ENCODE measurements at places on chromosomes 3 and 15.

- no peaks in the 10 kb centered on the region for H3K36me3 ChIP-seq
- no peak overlapping the region for H3K27ac ChIP-seq
- no peaks in the 10 kb centered on the region for H3K27me3 ChIP-seq
Measured at GRCh38 chr3:143658861-143659260, 189.4 kb downstream of the SLC9A9 start.

- DNase-seq = no peak
- H3K36me3 ChIP-seq = no peaks in the 10 kb centered on the region
- H3K4me1 ChIP-seq = peaks cover 9% of the 10 kb centered on the region
- no peak overlapping the region for H3K27ac ChIP-seq
- no peak overlapping the region for H3K4me3 ChIP-seq
- no peaks in the 10 kb centered on the region for H3K27me3 ChIP-seq
Measured at GRCh38 chr3:59938828-59939227, 889.0 kb upstream of the CFAP20DC start.

- peaks cover 34% of the 10 kb centered on the region for H3K4me1 ChIP-seq
- no peak overlapping the region for H3K4me3 ChIP-seq
- no peak for DNase-seq
Measured at GRCh38 chr15:44641651-44642050, 21.8 kb downstream of the SPG11 start.

DNA sequence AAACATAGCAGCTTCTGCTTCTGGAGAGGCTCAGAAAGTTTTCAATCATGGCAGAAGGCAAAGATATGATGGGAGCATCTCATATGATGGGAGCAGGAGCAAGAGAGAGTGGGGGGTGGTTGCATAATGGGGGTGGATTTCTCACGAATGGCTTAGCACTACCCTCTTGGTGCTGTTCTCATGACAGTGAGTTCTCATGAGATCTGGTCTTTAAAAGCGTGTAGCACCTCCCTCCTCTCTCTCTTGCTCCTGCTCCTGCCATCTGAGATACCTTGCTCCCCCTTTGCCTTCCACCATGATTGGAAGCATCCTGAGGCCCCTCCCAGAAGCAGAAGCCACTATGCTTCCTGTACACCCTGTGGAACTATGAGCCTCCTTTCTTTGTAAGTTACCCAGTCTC is 22.2 kb downstream of the HGD start:
- peaks cover 20% of the 10 kb centered on the region for H3K27me3 ChIP-seq
- H3K27ac ChIP-seq = no peak overlapping the region
- H3K36me3 ChIP-seq = no peaks in the 10 kb centered on the region
- no peak overlapping the region for H3K4me3 ChIP-seq
- H3K4me1 ChIP-seq = no peaks in the 10 kb centered on the region

GRCh38 chr15:47890397-47891150 is 173.3 kb downstream of the SEMA6D start:
- no peaks in the 10 kb centered on the region for H3K27me3 ChIP-seq
- no peaks in the 10 kb centered on the region for H3K36me3 ChIP-seq
- H3K4me3 ChIP-seq = no peak overlapping the region
- no peak for DNase-seq
- H3K4me1 ChIP-seq = no peaks in the 10 kb centered on the region
- H3K27ac ChIP-seq = no peak overlapping the region

DNA sequence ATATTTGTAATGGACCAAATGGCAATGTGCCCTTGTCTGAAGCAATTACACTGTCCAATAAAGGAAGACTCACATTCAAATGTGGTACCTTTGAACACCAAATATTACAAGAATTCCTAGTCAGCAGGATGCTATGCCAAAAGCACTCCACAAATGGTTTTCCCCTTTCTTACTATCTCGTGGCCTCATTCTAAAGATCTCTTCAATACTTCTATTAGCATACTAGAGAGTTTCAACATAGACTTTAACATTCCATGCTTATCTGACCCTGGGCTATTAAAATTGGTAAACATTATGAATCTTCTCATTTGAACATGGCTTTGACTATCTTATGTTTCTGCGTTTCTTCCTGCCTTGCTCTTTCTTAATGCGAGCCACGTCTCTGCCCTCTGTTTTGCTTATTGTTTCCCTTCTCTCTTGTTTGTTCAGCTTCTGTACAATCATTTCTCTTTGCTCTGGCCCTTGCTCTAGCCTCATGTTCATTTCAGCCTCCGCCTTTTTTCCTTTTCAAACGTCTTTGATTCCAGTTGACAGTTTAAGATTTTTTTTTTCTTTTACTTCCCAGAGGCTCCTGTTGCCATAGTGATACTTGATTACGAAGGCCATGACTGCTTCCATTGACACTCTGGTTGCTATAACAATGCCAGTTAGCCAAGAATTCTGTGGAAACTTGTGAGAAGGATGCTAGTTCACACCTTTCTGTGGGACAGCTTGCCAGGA is 49.5 kb upstream of the SLC9A9 start:
- no peak overlapping the region for H3K4me3 ChIP-seq
- H3K27ac ChIP-seq = no peak overlapping the region
- no peak for DNase-seq
- H3K27me3 ChIP-seq = peaks cover 26% of the 10 kb centered on the region

- H3K4me3 ChIP-seq = no peak overlapping the region
- no peaks in the 10 kb centered on the region for H3K36me3 ChIP-seq
- H3K27ac ChIP-seq = no peak overlapping the region
- peaks cover 13% of the 10 kb centered on the region for H3K27me3 ChIP-seq
Measured at GRCh38 chr3:9534429-9534828, 19.2 kb downstream of the LHFPL4 start.

DNA sequence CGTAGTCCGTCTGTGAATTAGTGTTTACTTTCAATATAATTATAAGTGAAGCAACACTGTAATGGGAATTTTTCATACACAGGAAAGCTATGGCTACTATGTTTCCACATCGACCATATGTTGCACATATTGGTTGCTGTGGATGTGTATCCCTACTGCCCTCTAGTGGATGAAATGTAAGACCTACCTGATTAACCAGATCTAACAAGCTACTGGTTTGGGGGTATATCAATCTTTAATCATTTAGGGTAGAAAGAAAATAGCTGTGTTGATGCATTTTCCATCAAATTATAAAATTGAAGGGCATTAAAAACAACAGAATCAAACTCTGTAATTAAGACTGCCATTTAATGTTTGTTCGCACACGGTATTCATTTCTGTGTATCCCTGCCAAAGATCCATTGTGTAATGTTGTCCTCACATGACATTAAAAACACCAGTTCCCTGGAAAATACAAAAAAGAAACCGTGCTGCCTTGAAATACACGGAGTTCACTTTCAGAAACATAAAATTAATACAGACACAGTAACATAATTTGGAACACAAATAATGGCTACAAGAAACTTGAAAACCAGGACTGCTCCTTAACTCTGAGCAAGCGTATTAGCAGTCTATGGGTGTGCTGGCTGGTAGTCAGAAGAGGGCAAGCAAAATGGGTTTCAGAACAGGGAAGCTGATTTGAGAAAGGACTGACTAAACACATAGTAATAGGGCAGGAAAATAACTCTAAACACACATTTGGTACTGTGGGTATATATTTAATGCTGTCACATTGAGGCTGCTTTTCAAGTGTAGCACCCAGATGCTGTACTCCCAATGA is 125.1 kb downstream of the TIGIT start:
- DNase-seq = no peak
- H3K27ac ChIP-seq = peak overlapping the region; percentile 71
- H3K36me3 ChIP-seq = no peaks in the 10 kb centered on the region
- H3K27me3 ChIP-seq = no peaks in the 10 kb centered on the region
- H3K4me3 ChIP-seq = peak overlapping the region; percentile 57
- peaks cover 19% of the 10 kb centered on the region for H3K4me1 ChIP-seq

- H3K4me1 ChIP-seq = no peaks in the 10 kb centered on the region
- no peak overlapping the region for H3K4me3 ChIP-seq
- no peaks in the 10 kb centered on the region for H3K36me3 ChIP-seq
- no peaks in the 10 kb centered on the region for H3K27me3 ChIP-seq
- no peak for DNase-seq
- no peak overlapping the region for H3K27ac ChIP-seq
Measured at GRCh38 chr15:87487484-87487883, 769.1 kb downstream of the NTRK3 start.

- H3K27me3 ChIP-seq = peaks cover 22% of the 10 kb centered on the region
- no peak overlapping the region for H3K27ac ChIP-seq
- no peak for DNase-seq
- H3K4me3 ChIP-seq = no peak overlapping the region
Measured at GRCh38 chr15:100030586-100031229, 297.5 kb upstream of the LYSMD4 start.

DNA sequence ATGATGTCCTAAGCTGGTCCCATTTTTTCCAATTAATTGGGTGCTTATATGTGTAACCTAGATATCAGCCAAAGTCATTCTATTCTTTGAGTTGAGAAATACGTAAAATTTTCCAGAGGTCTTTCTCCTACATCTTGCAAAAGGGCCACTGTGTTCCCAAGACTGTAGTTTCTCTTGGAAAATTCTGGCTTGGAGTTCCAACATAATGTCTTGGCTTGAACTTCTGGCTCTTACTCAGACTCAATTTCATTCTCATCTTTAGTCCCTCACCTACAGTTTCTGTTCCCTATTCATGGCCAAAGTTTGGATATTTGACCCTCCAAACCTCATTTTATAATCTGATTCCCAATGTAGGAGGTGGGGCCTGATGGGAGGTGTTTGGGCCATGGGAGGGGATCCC is 201.4 kb upstream of the ARHGEF26 start:
- no peaks in the 10 kb centered on the region for H3K4me1 ChIP-seq
- no peak for DNase-seq
- no peaks in the 10 kb centered on the region for H3K36me3 ChIP-seq
- peaks cover 5% of the 10 kb centered on the region for H3K27me3 ChIP-seq
- H3K4me3 ChIP-seq = no peak overlapping the region

- H3K27me3 ChIP-seq = no peaks in the 10 kb centered on the region
- peaks cover 16% of the 10 kb centered on the region for H3K36me3 ChIP-seq
- no peak for DNase-seq
- H3K27ac ChIP-seq = no peak overlapping the region
Measured at GRCh38 chr15:54462511-54462913, 484.3 kb downstream of the UNC13C start.

DNA sequence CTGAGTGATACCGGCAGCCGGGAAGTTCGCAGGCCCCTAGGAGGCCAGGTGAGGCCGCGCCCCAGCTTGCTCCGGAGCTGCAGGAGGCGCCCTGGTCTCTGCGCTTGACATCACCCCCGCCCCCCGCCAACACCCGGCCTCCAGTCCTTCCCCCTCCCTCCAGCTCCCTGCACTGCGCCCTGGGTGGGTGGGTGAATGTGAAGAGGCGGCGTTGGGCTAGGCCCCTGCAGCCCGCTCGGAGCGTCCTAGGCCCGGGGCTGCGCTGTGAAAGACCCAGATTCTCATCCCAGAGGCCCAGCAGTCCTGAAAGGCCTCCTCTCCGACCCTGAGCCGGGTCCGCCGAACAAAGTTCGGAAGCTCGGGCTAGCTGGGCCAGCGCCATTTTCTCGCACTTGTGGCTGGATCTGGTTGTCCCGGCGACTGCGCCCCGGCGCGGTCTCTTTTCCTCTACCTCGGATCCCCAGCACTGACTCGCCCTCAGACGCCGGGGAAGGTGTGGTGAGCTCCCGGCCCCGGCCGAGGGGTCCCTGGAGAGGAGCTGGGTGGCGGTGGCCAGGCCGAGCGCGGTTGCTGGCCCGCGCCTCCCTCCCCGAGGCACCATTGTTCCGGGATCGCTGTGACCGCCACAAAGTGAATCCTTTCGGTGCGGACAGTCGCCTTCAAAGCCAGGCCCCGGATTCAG is 12.9 kb downstream of the ZIC4 start:
- H3K4me1 ChIP-seq = no peaks in the 10 kb centered on the region
- peaks cover 18% of the 10 kb centered on the region for H3K36me3 ChIP-seq
- H3K27me3 ChIP-seq = peaks cover 55% of the 10 kb centered on the region
- no peak overlapping the region for H3K4me3 ChIP-seq
- no peak overlapping the region for H3K27ac ChIP-seq

DNA sequence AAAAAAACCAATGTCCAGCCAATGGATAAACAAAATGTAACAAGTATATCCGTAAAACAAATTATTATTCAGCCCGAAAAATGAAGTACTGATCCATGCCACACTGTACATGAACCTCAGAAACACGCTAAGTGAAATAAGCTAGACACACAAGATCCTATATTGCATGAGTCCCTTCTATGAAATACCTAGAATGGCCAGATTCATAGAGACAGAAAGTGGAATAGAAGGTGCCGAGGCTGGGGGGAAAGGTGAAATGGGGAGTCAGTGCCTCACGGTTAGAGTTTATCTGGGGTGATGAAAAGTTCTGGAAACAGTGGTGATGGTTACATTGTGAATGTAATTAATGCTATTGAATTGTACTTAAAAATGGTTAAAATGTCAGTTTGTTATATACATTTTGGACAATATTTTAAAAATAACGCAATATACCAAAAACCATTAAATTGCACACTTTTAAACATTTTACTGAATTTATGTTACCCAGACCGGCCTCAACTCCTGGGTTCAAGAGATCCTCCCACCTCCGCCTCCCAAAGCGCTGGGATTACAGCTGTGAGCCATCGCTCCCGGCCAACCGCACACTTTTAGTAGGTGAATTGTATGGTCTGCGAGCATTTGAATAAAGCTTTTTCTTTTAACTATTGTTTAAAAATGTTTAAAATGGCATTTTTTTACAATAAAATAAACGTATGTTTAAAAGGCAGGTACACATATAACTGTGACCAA is 2.1 kb downstream of the RNF168 start:
- no peak for DNase-seq
- H3K4me3 ChIP-seq = peak overlapping the region; percentile 100
- H3K27ac ChIP-seq = peak overlapping the region; percentile 99
- peaks cover 15% of the 10 kb centered on the region for H3K36me3 ChIP-seq

- H3K27me3 ChIP-seq = peaks cover 38% of the 10 kb centered on the region
- DNase-seq = no peak
- no peaks in the 10 kb centered on the region for H3K4me1 ChIP-seq
- H3K36me3 ChIP-seq = no peaks in the 10 kb centered on the region
- H3K27ac ChIP-seq = no peak overlapping the region
Measured at GRCh38 chr3:36774052-36774451, 9.7 kb upstream of the DCLK3 start.

- no peak overlapping the region for H3K27ac ChIP-seq
- H3K4me1 ChIP-seq = no peaks in the 10 kb centered on the region
- no peak for DNase-seq
Measured at GRCh38 chr15:26892678-26893077, 25.8 kb downstream of the GABRA5 start.

GRCh38 chr3:132293251-132293650 is 24.0 kb upstream of the ACP3 start:
- no peak overlapping the region for H3K27ac ChIP-seq
- H3K36me3 ChIP-seq = no peaks in the 10 kb centered on the region
- peaks cover under 1% of the 10 kb centered on the region for H3K27me3 ChIP-seq
- DNase-seq = no peak
- peaks cover 5% of the 10 kb centered on the region for H3K4me1 ChIP-seq

DNA sequence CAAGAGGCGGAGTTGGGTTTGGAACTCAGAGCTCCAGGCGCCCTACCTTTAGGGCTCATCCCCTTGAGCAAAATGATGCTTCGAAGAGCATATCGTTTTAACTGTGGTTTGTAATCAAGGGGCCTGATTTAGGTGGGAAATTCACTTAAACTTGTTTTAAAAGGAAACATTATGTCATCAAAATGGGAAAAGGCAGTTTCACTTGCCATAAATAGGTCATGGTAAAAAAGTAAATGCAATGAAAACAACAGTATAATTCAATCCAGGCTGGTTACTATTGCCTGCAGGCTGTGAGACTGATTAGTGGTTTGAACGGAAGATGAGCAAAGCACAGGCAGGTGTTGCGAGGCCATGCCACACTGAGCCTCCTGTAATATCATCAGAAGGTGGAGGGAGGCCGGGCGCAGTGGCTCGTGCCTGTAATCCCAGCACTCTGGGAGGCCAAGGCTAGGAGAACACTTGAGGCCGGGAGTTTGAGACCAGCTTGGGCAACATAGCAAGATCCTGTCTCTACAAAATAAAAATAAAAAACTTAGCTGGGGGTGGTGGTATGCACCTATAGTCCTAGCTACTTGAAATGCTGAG is 2.1 kb downstream of the HDAC11 start:
- H3K36me3 ChIP-seq = no peaks in the 10 kb centered on the region
- H3K27me3 ChIP-seq = no peaks in the 10 kb centered on the region
- H3K4me1 ChIP-seq = peaks cover 6% of the 10 kb centered on the region
- no peak overlapping the region for H3K4me3 ChIP-seq
- no peak overlapping the region for H3K27ac ChIP-seq
- no peak for DNase-seq

Data from natural killer cell treated with Interleukin-12 subunit alpha and Interleukin-12 subunit beta and Interleukin-15 and Interleukin-18, amount 100 ng/mL, for 72 hours (primary cell).